ENCODE measurements at places on chromosomes 1 and 21.

DNA sequence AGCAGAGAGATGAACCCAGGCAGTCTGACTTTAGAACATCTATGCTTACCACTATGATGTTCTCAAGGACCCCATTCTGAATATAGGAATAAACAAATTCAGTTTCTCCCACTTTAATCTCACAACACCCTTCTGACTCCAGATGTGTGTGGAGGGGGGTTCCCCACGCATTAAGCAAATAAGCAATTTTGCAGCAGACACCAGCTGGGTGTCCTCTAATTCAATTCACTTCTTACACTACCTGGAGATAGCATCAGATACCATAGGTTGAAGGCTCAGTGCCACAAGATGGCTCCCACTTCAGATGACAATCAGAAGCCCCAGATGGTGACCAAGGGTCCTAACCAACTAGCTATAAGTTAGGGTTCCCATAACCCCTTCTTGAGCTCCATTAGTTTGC is 30.3 kb upstream of the CEP350 start:
- no peak for DNase-seq

DNA sequence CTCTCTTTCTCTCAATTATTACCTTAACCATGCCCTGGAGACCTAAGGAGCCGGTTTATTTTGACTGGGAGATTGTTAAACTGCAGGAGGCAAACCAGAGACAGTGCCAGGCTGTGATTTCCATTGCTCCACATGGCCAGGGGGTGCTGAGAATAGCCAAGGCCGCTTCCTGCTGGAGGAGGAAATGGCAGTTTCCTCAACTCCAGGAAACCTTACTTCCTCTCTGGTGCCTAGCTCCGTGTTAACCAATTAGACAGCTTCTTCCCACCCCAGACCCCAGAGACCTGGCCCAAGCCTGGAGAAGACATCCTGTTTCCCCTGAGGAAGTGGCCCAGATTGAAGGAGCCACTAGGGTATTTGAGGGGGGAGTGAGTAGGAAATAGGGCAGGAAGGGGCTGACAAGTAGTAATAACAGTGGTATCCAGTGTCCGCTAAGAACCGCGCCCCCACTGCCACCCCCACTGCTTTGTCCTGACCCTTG is 161.2 kb downstream of the PLPP3 start:
- no peak for DNase-seq

GRCh38 chr21:31132574-31133242 is 94.4 kb upstream of the KRTAP19-8 start:
- DNase-seq: no peak

GRCh38 chr1:2443277-2444137 is 31.1 kb upstream of the PEX10 start:
- DNase-seq: no peak

DNA sequence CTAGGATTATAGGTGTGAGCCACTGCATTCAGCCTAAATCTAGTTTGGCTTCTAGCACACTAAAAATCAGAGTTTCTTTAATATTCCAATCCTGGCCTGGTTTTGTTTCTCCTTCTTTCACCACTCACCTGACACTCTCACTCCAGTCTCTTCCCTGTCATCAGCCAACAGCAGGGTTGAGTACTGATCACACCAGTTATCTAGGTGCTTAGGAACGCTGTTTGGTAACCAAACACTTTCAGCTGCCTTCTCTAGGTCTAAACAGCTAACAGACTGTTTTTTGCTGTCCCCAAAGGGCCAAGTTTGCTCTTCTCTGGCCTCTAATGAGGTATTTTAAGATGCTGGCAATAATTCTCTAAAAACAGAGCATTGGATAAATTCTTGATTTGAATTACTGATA is 17.7 kb upstream of the FRRS1 start:
- DNase-seq: no peak

DNA sequence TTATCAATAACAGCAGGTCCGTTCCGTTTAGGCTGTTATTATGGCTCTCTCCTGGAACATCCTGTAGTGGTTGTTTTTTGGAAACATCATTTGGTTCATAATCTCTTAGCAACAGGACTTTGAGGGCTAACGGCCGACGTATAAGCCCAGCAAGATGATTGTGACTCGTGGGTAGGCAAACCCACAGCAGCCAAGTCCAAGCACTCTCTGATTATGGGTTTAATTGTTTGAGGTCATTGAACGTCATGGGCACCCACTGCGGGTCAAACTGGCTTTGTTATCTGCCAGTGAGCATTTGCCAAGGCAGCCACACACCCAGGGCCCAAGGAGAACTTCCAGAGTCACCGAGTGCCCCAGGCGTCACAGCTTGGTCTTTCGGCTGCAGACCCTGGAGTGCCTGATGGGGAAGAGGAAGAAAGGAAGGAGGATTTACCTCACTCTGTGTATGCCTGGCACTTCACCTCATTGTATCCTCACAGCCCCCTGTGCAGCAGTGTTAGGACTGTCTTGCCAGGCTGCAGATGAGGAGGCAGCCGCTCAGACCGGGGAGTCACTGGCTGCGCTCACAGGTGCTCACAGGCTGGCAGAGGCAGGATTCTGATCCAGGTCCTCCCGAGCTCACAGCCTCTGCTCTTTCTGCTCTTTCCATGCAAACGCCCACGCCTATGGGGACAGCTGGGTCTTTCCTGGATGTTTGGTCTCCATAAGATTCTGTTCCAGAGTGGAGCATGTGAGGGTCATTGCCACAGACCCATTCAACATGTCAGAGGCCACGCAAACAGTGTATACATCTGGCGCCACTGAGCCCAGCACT is 30.8 kb upstream of the EPS8L3 start:
- no peak for DNase-seq

DNA sequence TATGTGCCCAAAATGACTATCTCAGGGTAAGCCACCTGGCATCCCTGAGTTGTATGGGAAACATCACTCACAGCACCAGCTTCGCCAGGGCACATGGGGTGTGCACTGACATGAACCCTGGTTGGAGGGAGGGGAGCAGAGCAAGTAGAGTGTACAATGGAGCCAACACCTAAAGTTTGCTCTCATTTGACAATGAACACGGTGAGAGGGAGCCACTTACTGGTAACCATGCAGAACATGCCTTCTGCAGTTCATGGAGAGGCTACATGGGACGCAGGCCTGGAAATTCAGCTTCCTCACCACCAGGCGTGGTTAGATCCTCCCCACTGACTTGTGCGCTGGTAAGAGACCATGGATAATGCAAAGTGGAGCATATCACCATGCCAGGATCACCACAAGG is 10.0 kb upstream of the CPLANE2 start:
- no peak for DNase-seq

- DNase-seq: no peak
Observed at GRCh38 chr1:93631626-93632365, 49.8 kb downstream of the BCAR3 start.

DNA sequence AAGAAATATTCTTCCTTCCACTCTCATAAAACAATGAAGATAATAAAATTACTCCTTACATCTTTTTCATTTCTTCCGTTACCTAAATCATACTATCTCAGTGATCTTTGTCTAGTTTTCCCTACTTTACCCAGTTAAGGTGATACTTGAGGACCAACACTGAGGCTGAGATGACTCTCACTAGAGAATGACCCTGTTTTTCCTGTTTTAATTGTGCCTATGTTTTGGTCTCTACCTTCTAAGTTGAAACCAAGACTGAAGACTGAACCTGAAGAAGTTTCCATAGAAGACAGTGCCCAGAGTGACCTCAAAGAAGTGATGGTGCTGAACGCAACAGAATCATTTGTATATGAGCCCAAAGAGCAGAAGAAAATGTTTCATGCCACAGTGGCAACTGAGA is 25.1 kb downstream of the AIM2 start:
- DNase-seq: no peak

GRCh38 chr21:31873696-31874599 is 1.1 kb downstream of the HUNK start:
- DNase-seq: no peak

DNA sequence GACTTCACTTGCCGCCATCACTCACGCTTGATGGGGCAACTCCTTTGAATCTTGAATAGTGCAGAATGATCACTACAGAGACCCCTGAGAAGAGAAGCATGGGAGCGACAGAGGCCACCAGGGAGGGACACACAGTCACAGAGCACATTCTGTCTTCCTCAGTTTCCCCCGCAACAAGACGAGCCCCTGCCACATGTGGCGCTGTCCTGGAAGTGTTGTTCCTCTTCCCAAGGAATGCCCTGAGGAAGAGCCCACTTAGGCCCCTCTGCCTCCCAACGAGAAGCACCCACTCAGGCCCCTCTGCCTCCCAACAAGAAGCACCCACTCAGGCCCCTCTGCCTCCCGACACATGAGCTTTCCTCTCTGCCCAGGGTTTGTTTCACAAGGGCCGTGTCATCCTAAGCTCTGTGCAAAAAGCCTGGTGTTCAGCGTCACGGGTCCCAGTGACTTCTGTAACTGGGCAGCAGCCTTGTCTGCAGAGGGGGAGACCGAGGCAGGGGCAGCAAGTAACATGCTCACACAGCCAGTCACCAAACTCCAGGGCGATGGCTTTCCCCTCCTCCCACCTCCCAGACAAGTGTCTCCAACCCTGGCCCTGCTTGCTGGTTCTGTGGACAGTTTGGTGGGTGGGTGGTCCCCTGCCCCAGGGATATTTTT is 19.8 kb downstream of the SLC37A1 start:
- DNase-seq: no peak

GRCh38 chr1:79460773-79461436 is 454.4 kb upstream of the ADGRL4 start:
- DNase-seq: no peak

- DNase-seq: no peak
Observed at GRCh38 chr1:68590473-68590872, 93.6 kb upstream of the DEPDC1 start.

DNA sequence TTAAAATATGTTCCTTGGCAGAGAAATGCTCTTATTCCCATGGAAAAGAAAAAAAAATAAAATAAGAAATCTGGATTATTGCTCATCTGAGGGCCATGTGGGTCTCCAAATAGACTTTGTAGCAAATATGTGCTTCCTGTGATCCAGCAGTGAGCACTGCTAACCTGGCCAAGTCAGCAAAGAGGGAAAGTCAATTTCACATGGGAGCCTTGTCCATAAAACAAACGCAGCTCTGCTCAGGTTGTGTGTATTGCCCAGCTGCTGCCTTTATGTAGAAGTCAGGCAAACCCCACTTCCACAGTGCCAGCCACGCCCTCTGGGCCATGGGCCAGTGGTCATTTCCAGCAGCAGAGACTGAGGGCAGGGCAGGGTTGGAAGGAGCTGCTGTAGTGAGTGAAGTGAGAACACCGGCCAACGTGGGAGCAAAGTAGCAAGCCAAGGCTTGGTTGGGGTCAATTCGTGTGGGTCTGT is 174.3 kb downstream of the LYPLAL1 start:
- DNase-seq: no peak

DNA sequence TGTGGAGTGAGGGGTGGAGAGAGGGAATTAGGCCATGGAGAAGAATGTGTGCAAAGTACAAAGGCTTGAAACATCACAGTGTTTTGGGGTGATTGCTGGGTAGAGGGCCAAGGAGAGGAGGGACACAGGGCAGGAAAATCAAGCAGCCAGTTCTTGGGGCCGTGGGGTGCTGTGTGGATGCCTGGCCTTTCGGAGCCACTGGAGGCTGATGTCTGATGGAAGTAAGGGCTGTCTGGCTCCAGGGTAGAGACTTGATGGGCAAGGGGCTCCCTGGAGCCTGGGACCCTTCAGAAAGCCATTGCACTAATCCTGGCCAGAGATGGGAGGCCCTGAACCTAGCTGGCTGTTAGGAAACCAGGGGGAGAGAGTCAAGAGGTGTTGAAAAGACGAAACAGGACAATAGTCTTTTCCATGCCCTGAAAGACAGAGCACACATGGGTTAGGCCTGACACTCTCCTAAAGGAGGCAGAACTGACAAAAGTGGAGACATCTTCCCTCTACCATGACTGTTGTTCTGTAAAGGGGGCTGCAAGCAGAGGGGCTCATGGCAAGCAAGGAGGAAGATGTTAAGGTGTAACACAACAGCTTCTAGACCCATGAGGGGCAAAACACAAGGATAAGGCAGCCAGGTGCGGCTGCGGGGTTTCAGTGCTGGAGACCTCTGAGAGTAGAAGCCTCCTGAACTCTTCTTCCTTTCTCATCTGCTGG is 21.0 kb downstream of the ATF3 start:
- DNase-seq: no peak

DNA sequence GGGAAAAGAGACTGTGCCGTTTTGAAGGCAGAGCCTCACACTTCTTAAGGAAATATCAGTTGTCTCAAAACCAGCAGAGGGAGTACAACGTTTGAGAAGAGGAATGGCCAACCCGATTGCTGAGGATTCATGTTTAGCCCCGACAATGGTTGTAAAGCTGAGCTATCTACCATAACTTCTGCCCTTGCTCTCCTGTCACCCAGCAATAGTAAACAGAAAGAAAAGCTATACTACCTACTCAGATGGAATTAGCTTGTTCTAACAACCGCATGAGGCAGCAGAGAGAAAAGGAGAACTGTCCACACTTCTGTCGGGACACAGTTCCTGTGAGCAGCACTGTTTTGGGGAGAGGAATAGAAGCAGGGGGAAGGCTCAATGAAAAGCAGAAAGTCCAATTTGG is 91.2 kb downstream of the SLC45A1 start:
- DNase-seq: no peak

DNA sequence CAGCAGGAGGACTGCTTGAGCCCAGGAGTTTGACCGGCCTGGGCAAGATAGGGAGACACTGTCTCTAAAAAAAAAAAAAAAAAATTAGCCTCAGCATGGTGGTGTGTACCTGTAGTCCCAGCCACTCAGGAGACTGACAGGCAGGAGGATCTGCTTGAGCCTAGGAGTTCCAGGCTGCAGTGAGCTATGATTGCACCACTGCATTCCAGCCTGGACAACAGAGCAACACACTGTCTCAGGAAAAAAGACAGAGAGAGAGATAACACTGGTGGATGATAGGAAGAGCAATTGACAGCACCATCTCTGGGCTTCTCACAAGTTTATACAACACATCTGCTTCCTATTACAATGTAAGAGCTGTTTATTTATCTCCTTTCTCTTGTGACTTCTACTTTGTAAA is 2.4 kb upstream of the RNU11 start:
- DNase-seq: no peak

GRCh38 chr1:10415211-10415930 is 14.9 kb upstream of the CENPS start:
- no peak for DNase-seq

GRCh38 chr21:33299181-33299752 is 25.5 kb upstream of the IFNAR1 start:
- no peak for DNase-seq

DNA sequence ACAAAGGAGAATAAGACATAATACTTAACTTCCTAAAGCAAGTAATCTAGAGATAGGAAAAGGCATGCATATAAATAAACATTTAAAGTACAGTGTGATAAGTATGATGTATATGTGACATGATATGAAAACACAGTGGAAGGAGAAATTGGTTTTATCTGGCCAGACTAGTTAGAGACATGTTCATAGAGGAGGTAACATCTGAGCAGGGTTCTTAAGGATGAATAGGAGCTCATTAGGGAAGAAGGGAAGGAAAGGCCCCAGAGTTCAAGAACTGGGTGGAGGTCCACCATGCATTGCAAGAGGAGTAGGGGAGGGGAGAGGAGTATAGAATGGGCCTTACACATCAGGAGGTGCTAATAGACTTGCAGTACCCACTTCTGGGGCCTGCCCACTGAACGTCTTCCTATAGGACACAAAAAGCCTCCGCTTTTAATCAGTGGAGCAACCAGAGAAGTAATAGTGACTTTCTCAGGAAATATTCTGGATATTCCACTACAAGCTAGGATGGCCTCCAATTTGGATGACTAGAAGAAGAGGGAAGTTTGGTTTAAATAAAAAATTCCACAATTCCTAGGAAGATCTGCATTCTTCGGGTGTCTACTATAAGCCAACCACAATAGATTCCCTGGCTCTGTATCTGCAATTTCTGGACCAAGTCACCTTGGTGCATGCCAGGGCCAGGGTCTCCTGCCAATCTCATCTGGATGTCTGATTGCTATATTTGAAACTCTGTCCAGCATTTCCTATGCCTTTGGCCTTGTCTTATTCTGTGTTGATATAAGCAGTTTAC is 41.9 kb downstream of the NGF start:
- DNase-seq: no peak

Measured in activated gamma-delta T cell (primary cell).